T-helper 17 cell (primary cell): ENCODE measurements at places on chromosomes 16 and 17. TPM values are rescaled to one million over a fixed set of nuclear protein-coding genes. Genes with fewer than 3 reads are reported as not detected.

RNF227 gene
- total RNA-seq: 1.4 TPM

PDILT gene
- not detected for total RNA-seq

WNT9B gene
- not detected for total RNA-seq

CA4 gene
- not detected for total RNA-seq

CMTM1 gene
- total RNA-seq: 3.3 TPM

ITGB3 gene
- 7.8 TPM for total RNA-seq

SARM1 gene
- total RNA-seq: 26.1 TPM

OSBPL7 gene
- total RNA-seq: 52.4 TPM

ADAP2 gene
- 0.42 TPM for total RNA-seq

DNA sequence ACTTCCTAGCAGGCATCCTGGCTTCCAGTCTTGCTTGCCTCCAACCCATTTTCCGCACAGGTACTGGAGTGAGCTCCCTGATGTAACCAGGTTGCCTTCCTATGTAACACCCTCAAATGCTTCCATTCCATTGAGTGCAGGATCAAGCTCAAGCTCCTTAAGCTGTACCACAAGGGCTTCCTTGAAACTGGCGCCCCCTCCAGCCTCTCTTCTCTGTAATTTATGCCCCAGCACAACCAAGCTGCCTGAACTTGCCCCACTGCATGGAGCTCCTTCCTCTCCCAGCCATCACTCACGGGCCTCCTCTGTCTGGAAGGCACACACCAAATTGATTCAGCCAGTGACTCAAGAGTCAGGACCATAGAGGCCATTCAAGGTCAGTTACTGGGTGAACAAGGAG lies 234.8 kb upstream of the RPL38 start:
- no peak for DNase-seq

DNA sequence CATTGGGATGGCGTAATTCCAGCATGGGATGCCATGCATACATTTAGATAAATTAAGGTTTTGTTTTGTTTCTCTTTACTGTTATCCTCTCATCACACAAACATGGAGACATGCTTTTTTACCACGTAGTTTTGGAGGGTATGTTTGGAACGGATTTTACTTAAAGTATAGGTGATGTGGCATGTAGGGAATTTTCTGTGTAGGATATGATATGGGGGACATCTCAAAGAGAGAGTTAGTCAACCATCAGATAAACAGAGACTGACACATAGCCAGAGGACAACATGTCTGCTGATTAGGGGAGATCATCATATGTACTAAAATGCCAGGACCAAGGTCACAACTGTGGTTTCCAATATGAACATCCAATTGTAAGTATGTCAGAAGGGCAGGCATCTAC lies 503.9 kb downstream of the HAPSTR1 start:
- no peak for DNase-seq

DNA sequence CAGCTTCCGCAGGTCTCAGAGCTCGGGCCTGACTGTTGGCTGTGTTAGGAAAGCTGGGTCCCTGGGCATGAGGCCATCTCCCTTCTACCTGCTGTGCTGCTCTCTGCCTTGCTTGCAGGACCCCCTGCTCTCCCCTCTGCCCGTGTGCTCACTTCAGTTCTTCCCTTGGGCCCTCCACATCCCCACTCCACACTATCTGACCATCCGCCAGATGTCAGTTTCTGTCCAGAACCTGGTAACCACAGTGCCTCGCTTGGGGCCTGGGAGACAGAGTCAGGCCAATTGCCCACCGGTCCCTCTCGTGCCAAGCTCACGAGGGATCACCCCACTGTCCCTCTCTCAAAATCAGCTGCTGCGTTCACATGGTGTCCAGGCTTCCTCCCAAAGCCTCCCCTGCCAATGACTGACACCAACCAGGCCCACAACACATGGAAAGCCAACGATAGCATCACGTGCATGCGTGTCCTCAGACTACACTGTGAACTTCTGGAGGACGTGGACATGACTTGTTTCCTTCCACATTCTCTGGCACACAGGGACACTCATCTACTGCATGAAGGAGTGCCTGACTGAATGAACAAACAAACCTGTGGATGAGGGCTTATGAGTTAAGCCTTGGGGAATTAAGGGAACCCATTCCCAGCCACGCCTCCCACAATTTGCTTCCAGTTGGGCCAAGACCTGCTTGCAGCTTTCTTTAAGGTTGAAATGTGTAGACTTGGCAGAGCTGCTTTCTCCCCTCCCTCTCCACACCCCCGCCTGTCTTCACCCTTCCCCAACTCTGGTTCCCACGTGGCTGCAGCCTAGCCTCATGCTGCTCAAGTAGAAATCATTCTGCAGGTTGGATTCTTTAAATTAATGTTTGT lies 72.5 kb upstream of the ZNF423 start:
- no peak for DNase-seq

DNA sequence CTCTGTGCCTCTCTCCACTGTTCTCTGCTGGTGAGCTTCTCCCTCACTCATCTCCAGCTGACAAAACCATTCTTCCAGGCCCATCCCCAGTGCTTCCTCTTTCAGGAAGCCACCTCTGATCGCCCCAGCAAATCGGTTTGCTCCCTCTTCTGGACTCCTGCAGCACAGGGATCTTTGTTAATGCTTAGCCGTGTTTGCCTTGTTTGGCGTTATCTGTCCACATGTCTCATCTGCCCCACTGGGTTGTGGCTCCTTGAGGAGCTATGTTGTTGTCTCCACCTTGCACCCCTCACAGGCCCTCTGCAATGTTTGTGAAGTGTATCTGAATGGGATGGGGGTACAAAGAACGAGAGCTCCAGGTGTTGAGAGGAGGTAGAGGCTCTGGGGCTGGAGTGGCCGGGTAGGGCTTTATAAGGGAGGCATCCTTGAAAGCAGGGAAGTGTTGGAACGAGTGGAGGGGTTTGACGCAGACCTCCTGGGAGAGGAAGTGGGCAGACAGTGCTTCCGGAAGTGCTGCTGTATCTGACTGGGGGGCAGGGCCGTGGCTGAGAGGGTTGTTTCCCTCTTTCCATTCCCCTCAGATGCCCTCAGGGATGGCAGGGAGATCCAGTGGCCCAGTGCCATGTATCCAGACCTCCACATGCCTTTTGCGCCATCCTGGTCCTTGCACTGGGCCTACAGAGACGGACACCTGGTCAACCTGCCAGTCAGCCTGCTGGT lies 27.8 kb downstream of the CASKIN2 start:
- DNase-seq: no peak

- no peak for DNase-seq
Observed at GRCh38 chr17:8922928-8923327, 42.6 kb downstream of the PIK3R5 start.

DNA sequence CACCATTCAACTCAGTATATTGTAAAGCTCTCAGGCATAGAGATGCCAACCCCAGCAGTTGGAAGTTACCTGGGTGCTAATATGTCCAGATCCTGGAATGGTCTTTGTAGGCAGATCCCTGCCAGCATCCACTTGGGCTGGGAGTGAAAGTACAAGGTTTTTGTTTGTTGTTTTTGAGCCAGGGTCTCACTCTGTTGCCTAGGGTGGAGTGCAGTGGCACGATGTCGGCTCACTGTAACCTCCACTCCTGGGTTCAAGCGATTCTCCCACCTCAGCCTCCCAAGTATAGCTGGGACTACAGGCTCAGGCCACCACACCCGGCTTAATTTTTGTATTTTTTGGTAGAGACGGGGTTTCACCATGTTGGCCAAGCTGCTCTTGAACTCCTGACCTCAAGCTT lies 177.6 kb downstream of the IRF8 start:
- DNase-seq: no peak

DNA sequence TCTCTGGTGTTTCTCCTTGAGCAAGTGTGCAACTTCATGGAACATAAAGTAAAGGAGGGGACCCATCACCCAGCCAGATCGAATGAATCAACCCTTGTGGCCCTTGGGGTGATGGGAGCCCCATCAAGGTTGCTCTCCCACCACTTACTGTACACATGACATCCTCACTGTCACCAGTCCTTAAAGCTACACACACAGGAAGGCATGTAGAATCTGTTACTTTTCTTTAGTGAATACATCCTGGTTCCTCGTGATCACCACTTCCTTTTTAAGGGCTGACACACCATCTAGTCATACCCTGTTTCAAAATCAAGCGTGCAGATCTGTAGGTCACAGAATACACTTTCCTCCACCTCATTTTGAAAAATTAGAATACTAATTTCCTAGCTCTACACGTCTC lies 22.6 kb upstream of the MPHOSPH6 start:
- DNase-seq: no peak

DNA sequence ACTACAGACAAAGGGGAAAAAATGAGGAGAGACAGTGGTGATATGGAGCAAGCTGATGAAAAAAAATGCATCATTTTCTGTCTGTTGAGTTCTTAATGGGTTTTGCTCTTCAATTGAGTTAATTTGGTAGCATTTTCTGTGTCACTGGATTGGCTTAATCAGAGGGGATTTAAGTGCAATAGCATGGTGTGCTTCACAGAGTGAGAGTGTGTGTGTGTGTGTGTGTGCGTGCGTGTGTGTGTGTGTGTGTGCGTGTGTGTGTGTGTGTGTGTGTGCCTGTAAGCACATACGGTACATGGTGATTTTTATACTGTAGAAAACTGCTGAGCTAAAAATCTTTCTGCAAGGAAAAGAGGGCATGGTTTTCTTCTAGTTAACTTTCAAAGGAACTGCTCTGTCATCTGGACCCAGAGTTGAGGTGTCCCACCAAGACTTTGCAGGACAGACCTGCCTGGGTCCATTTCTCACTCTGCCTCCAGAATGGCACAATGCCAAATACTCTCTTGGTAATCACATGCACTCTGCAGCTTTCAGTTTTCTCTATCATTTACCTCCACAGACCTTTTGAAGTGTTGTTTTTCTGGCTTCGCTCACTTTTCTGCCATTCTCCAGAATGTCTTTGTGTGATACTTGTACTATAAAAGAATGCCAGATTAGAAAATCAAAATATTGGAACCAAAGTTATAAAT lies 952.6 kb upstream of the SOX9 start:
- DNase-seq: no peak

DNA sequence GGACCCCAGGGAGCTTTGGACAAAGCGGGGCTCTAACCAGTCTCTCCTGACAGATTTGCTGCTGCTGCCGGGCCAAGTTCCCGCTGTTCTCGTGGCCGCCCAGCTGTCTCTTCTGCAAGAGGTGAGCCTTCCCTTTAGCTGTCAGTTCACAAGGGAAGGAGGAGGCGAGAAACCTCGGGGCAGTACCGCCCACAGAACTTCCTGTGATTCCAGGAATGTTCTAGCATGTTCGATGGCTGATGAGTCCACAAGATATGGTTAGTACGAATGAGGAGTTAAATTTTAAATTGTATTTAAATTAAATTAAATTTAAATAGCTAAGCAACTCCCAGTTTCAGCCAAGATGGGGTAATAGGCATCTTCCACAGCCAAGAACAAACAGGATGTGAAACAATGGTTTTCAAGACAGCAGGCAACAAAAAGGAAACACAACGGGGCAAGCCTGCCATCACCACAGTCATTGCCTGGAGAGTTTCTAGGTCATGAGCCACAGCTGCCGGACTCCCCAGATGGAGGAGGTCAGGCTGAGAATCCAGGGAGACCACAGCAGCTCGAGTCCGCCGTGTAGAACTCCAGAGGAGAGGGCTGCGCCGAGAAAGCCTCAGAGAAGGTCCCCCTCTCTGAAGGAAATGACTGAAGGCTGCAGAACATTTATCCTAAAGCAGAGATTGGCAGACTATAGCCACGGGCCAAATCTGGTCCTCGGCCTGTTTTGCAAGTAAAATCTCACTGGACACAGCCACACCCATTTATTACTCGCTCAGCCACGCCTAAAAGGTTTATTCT lies 9.5 kb upstream of the TCF25 start:
- DNase-seq: no peak

- DNase-seq: no peak
Observed at GRCh38 chr17:60579090-60579489, 20.9 kb upstream of the PPM1D start.

DNA sequence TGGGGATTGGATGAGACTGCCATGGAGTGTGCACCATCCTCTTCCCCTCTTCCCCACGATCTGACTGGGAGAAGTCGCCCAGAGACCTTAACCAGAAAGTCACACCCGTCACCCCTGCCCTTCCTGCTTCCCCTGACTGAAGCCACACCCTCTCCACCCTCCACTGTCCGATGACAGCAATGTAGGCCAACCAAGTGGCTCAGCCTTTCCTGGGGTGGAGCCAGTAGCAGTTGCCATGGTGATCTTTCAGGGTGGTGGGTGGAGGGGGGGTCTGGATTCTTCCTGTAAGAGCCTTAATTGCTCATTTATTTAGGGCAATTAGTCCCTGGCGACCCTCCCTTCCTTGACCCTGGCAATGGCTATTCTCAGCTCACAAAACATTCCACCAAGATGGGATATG lies 37.5 kb upstream of the PHB1 start:
- DNase-seq: no peak

GRCh38 chr16:8262299-8262698 lies 328.0 kb downstream of the TMEM114 start:
- no peak for DNase-seq

DNA sequence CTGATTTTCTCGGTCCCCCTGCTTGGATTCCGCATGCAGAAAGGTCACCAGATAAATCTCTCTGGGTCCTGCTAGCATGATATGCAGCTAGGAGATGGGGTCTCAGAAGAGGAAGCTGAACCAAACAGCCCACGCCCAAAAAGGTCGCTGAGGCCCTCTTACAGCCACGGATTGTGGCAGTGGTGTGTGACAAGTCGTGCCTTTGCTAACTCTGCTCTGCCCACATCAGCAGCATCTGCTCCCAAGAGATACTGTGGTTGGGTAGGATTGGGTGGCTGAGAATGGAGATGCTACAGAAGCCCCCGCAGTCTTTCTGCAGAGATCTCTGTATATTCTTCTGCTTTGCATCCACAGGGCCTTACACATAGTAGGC lies 15.2 kb upstream of the SKAP1 start:
- DNase-seq: no peak

DNA sequence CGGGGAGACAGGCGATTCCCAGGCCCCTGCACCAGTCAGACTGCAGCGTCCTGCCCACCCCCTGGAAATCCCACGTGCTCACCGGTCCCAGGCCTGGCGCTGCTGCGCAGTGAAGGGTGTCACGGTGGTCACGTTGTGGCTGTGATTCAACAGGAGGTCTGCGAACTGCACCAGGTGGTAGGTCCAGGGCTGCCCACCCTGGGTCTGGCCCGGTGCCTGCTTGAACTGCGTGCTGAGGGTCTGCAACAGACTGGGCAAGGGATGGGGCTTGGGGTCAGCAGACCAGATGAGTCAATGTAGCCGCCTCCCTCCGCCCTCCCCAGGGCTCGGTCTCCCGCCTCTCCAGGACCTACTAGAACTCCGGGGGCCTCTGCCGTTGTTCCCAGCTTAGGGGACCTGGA lies 7.1 kb downstream of the MYBBP1A start:
- no peak for DNase-seq
